Tibial nerve (tissue), 4 donors: ENCODE measurements at places on chromosomes 7 and 10. TPM values are rescaled to one million over a fixed set of nuclear protein-coding genes. Genes with fewer than 3 reads are reported as not detected.

The MEIG1 gene
- total RNA-seq: not detected

The HMX3 gene
- not detected for total RNA-seq

DNA sequence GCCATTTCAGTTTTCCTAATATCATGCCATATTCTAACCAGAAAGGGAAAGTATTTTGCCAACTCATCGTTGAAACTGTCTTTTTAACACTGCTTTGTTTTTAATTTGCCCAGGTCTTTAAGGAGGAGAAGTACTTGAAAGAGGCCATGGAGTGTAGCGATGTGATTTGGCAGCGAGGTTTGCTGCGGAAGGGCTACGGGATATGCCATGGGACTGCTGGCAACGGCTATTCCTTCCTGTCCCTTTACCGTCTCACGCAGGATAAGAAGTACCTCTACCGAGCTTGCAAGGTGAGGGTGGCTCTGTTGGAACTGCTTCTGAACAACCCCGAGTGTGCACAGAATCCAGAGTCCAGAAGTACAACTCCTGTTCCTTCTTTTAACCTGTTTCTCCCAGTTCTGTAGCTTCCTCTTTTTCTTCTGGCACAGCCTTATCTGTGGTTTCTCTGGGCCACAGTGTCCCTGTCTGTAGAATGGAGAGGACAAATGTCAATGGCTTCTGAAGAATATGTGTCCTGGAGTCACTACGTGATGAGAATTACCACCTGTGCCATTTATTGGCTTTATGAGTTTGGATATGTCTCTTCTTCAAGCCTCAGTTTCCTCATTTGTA is 60.1 kb downstream of the LANCL2 start:
- no peak overlapping the region for H3K4me3 ChIP-seq
- H3K4me1 ChIP-seq: no peaks in the 10 kb centered on the region

The CYP26C1 gene
- total RNA-seq: 0.20 TPM

DNA sequence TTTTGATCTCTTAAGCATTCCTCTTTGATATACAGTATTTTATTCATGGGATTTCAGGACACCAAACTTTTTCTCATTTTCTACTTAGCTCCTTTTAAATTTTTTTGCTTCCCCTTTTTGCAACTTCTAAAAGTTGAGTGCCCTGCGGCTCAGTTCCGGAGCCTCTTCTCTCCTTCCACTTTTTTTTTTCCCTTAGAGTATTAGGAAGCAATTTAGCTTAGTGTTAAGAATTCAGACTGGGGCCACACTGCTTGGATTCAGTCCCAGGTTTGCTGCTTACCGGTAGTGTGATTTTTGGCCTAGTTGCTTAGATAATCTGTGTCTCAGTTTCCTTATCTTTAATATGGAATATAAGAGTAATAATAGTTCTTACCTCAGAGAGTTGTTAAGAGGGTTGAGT is 3.4 kb downstream of the STAM start:
- no peak for DNase-seq
- no peak overlapping the region for H3K27ac ChIP-seq
- H3K4me1 ChIP-seq: peaks cover 21% of the 10 kb centered on the region
- H3K27me3 ChIP-seq: no peaks in the 10 kb centered on the region
- no peak overlapping the region for H3K4me3 ChIP-seq
- H3K36me3 ChIP-seq: peaks cover 9% of the 10 kb centered on the region

The LIPK gene
- total RNA-seq: not detected

The MGAM2 gene
- total RNA-seq: 7.3 TPM

- H3K36me3 ChIP-seq: no peaks in the 10 kb centered on the region
- no peaks in the 10 kb centered on the region for H3K27me3 ChIP-seq
- H3K4me1 ChIP-seq: peaks cover 4% of the 10 kb centered on the region
- no peak for DNase-seq
- H3K27ac ChIP-seq: no peak overlapping the region
Measured at GRCh38 chr10:58666024-58666423, 153.4 kb downstream of the BICC1 start.

DNA sequence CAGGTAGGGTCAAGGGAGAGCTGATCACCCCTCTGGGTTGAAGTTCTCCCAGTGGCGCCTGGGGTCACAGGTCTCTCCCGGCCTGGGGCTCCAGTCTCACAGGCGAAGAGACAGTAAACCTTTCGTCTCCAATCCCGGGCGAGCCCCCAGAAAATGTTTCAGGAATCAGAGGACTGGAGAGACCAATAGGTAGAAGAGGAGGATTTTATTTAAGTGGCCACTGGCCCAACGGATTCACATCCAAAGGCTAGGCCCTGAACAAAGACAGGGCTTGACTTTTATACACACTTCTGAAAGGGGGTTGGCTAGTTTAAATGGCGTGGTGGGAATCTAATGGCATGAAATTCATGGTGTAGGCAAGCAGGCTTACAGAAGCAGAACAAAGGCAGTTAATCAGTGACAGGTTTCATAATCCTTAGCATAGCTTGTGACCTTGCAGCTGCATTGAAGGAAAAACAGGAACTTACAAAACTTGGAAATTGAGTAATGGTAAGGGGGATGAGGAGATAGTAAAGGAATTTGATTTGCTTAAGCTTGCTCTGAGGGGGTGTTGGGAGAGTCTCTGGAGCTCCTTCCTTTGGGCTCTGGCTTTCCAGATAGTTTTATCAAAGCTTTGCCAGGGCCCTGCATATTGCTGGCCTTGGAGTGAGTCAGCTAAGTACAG is 105.5 kb downstream of the TRIM24 start:
- no peaks in the 10 kb centered on the region for H3K4me1 ChIP-seq
- H3K27ac ChIP-seq: no peak overlapping the region
- H3K36me3 ChIP-seq: no peaks in the 10 kb centered on the region

DNA sequence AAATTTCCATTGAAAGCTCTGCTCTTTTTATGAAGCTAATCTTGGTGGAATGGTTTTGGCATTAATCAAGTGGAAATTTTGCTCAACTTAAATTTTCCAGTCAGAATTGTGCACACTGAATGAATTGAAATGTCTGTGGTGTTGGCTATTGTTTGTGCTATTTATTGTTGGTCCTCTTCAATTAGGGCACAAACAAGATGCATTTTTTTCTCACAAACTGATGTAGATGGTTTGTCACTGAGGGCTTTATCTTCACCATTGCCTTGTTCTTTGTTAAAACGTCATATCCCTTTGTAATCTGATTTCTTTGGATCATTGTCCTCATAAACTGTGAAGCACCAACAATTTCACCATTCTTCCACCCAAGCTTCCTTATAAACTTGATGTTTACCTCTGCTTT is 152.1 kb upstream of the RHOBTB1 start:
- no peaks in the 10 kb centered on the region for H3K27me3 ChIP-seq
- H3K4me1 ChIP-seq: no peaks in the 10 kb centered on the region
- no peak overlapping the region for H3K27ac ChIP-seq
- H3K4me3 ChIP-seq: no peak overlapping the region
- no peaks in the 10 kb centered on the region for H3K36me3 ChIP-seq
- no peak for DNase-seq

- no peak for DNase-seq
- no peak overlapping the region for H3K4me3 ChIP-seq
- no peaks in the 10 kb centered on the region for H3K27me3 ChIP-seq
- H3K36me3 ChIP-seq: no peaks in the 10 kb centered on the region
Measured at GRCh38 chr10:27799046-27799445, 53.4 kb upstream of the MKX start.

DNA sequence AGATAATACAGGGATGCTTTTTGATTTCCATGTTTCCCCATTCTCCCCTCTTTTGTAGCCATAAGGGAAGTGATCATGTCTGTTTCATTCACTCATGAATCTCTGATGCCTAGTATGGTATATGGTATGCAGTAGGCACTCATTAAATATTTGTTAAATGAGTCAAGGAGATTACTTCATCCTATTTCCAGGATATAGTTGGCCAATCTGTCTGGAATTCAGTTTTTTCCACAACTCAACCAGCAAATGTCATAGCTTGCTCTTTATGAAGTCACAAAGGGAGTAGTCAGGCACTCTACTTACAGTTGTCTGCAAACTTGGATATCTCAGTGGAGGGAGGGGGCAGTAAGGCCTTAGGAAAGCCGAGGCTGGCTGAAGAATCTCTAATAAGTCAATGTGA is 853.6 kb downstream of the LRMDA start:
- H3K27ac ChIP-seq: no peak overlapping the region
- H3K4me3 ChIP-seq: no peak overlapping the region
- H3K36me3 ChIP-seq: no peaks in the 10 kb centered on the region
- no peak for DNase-seq
- no peaks in the 10 kb centered on the region for H3K4me1 ChIP-seq

- peak; percentile 68 for DNase-seq
- H3K27ac ChIP-seq: peak overlapping the region; percentile 53
- no peaks in the 10 kb centered on the region for H3K27me3 ChIP-seq
- no peaks in the 10 kb centered on the region for H3K36me3 ChIP-seq
- H3K4me1 ChIP-seq: no peaks in the 10 kb centered on the region
- no peak overlapping the region for H3K4me3 ChIP-seq
Measured at GRCh38 chr7:44259547-44260457, 59.0 kb downstream of the YKT6 start.
